ENCODE measurements at places on chromosomes 16 and 17. TPM values are rescaled to one million over a fixed set of nuclear protein-coding genes. Genes with fewer than 3 reads are reported as not detected.
A peak's percentile ranks its signal among the peaks of the same experiment; 100 is the strongest.

Gene SMPD3
- polyA plus RNA-seq, result 49.4 TPM

- DNase-seq, result no peak
Measured at GRCh38 chr16:75380870-75381269, 52.4 kb downstream of the CFDP1 start.

- DNase-seq, result peak; percentile 9
Measured at GRCh38 chr16:86862595-86863280, 284.4 kb downstream of the FOXL1 start.

Gene ZNF469
- 1.0 TPM for polyA plus RNA-seq

Gene KRTAP4-3
- polyA plus RNA-seq, result not detected

Gene PERCC1
- polyA plus RNA-seq, result 1.3 TPM

GRCh38 chr16:83458612-83459011 lies 349.2 kb upstream of the HSBP1 start:
- no peak for DNase-seq

Gene ABCA3
- 4.7 TPM for polyA plus RNA-seq

Gene PROCA1
- 5.7 TPM for polyA plus RNA-seq

Gene GLP2R
- 6.4 TPM for polyA plus RNA-seq

Gene CYTH1
- polyA plus RNA-seq, result 40.6 TPM

GRCh38 chr17:77935121-77935571 lies 23.4 kb upstream of the TNRC6C start:
- no peak for DNase-seq

DNA sequence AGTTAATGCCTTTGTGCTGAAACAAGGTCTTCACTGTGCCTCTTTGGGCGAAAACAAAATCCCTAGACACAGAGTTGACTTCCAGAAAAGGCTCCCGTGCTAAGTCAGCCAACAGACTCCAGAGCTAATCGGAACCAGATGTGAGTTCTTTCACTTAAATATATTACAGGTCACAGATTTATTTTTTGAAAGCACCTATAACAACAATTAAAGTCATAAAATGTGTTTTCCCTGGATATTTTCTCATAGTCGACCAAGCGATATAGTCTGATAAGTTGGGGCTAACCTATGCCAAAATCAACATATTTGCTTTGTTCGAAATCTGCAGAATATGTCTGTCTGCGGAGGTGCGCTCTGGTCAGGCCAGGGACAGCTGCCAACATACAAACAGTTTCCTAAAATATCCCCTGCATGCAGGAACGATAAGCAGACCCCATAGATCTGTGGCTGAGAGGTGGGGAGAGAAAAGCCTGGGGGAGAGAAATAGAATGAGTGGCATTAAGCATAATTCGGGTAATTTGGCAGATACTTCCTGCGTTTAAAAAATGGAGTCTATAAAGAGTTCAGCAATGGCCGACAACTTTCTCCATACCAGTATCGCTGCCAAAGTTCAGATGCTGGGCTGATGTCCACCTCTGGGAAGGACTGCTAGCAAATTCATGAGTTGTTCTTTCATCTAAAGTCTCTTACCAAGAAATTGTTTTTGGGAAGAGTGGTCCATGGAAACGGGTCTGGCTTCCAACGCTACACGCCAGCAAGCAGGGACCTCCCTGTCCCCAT lies 50.8 kb upstream of the MYH10 start:
- DNase-seq, result no peak

DNA sequence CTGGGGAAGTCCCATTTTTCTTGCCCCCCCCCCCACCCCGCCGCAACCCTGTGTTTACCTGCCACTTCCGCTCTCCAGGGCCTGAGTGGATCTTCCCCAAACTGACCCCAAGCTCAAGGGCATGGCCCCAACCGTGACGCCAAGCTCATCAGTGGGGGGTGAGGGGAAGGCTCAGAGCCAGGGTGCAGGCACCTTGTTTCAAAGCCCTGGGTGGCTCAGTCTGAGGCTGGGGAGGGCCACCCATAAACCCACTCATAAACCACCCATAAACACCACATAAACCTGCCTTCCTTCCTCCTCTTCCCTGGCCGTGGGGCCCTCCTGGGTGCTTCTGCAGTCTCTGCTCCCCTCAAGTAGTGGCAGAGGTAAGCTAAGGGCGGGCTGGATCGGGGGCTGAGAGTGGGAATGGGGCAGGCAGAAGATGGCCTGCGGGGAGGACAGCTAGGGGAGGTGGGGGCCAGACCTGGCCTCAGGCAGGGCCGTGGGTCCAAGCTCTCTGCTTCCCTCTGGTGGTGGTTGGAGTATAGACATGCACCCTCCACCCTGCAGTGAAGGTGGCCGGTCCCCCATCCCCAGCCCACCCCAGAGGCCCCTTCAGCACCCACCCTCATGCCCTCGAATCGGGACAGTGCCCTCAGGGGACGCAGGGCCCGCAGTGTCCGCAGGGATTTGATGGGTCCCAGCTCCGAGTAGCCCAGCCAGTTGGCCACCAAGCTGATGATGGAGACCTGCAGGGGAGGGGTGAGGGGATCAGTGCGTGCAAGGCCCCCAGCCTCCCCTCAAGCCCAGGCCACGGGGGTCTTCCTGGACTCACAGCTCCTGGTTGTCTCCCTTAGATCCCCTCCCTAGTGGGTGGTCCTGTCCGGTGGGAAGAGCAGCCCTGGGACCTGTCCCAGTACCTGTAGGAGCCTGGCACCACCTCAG lies 14.6 kb upstream of the CD79B start:
- DNase-seq, result no peak

DNA sequence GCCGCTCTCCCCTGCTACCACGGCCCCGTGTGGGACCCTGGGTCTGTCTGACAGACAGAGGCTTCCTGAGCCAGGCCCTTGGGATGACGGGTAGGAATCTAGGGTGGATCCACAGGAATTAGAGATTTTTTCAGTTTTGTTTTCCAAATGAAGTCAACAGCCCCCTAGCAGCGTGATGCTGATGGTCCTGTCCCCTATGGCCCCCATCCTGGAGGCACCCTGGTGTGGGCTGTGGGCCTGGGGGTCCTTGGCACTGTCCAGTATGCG lies 15.5 kb downstream of the CENPX start:
- no peak for DNase-seq

DNA sequence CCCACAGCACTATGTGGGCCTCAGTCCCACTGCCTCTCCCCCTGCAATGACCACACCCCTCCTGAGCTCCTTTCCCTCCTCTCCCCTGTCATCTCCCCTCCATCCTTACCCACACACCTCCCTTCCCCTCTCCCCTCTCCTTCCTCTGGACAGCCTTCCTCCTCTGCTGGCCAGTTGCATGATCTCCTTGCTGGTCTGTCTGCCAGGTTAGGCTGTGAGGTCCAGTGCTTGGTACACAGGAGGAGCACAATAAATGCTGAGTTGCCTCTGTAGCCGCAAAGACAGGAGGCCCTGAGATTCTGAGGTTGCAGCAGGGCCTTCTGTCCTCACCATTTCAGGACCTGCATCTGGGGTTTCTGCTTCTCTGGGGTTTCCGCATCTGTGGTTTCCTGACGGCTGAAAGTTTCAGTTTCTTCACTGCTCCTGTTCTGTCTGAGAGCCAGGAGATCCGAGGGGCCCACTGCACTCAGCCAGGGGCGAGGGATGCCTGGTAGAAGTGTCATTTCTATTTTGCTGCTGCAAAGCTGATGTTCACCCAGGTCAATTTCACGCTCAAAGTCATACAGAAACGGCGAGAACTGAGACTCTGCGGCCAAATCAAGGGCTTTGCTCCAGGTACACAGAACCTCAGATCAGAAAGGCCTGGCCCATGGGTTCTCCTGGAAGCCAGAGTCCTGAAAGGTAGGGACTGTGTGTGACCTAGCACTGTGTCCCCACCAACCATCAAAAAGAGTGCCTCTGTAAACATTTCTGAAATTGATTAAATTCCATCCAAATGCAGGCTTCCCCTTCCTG lies 4.6 kb upstream of the SLC12A3 start:
- DNase-seq, result no peak

DNA sequence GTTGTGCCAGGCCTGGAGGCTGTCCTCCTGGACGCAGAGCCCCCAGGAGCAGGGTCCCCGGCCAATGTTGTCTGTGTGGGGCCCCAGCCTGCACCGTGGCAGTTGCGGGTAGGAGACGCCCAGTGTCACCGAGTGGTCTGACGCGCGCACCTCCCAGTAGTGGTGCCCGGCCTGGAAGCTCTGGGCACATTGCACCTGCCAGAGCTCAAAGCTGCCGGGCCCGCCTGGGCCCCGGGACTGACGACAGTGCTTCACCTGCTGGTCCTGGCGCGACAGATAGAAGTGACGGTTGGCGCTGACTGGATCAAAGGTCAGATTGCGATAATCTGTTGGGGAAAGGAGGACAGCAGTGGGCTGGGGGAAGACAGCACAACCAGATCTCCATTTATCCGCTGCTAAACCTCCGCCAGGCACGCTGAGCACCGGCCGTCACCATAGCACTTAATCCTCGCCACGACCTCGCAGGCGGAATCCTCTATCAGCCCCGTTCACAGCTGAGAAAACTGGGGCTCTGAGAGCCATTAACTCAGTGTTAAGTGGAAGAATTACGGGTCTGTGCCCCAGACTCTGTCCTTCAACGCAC lies 5.6 kb downstream of the TRIM65 start:
- no peak for DNase-seq

- DNase-seq, result no peak
Measured at GRCh38 chr16:22736791-22737190, 77.2 kb upstream of the HS3ST2 start.

DNA sequence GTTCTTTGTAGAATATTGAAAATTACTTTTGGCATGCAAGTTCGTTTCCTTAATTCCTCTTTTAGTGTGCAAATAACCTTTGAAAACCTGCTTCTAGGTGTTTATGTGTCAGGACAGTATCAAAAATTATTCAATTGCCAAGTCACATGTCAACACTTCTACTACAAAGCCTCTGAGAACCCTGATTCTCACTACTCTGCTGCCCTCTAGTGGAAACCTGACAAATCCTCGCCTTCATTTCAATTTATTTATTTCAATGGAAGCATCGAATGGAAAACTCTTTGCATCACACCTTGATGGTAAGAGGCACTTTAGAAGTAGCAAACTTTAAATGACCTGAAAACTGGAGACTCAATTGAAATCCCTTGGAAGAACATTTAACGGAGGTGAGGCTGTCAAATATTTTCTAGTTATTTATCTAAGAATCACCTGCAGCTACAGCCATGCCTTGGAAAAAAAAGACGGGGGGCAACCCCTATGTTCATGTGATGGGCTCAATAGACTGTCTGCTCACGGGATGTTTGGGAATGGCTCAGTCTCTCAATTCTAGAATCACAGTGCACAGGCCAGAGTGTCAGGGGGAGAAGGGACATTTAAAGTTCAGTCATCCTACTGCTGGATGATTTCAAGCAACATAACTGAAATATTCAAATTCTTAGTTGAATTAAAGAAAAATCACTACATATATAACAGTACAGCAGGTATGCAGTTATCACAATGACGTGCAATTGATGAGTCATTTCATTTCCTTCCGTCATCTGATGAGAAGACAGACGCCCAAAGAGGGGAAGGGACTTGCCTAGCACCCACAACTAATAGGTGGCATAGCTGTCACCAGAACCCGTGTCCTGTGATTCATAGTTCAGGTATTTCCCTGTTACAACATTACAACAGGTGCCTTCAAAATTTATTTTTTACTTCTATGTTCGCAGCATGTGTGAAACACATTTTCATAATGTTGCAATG lies 563.9 kb downstream of the TOX3 start:
- peak; percentile 40 for DNase-seq

Gene C16orf96
- polyA plus RNA-seq, result 0.18 TPM

- DNase-seq, result no peak
Measured at GRCh38 chr16:57147381-57148221, 38.2 kb downstream of the PSME3IP1 start.

Gene CACNG1
- 0.25 TPM for polyA plus RNA-seq

DNA sequence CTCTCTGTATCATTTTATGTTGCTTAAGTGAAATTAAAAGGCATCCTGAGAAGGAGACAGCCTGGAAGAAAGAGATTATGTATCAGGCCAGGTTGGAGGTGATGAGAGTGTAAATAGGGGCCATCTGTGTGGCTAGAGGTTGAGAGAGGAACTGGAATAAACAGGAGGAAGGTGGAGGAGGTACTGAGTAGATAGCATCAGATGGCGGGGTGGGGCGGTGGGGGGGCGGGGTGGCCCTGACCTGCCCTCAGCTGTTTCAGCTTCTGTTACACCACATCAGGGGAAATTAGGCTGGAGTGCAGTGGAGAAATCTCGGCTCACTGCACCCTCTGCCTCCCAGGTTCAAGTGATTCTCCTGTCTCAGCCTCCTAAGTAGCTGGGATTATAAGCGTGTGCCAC lies 6.9 kb upstream of the KCNG4 start:
- DNase-seq, result no peak

- DNase-seq, result no peak
Measured at GRCh38 chr16:56710181-56710737, 19.7 kb upstream of the NUP93 start.

- no peak for DNase-seq
Measured at GRCh38 chr17:3962217-3962964, 1.8 kb downstream of the ATP2A3 start.

DNA sequence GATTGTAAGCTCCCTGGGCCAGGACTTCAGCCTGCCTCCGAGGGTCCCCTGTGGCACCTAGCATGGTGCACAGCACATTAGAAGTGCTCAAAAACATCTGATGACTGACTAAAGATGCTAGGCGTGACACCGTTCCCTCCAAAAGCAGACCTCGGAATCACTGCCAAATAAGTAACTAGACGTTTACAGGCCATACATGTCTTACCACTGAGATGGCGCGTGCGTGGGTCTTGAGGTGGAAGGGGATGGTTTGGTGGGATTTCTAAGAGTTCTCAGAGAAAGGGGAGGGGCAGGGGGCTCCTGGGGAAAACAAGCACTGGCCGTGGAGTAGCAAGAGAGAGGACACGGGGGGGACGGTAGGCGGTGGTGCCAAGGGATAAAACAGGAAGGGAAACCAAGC lies 12.4 kb downstream of the MPO start:
- DNase-seq, result no peak

Gene SOX15
- 2.0 TPM for polyA plus RNA-seq

- no peak for DNase-seq
Measured at GRCh38 chr17:71432378-71433315, 688.2 kb upstream of the SOX9 start.

DNA sequence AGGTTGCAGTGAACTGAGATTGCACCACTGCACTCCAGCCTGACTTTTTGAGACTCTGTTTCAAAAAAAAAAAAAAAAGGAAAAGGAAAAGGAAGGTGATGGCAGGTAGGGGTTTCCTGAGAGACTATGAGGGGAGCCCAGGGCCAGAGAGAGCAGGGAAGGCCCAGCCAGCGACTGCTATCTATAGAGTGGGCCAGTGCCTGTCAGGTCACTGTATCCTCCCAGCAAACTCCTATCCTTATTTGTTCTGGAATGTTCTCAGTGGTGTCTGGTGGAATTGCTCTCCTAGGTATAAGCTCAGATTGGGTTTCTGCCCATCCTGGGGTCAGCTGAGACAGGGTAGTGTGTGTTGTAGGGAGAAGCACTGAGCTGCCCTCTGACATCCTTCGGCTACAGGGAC lies 14.9 kb upstream of the TMEM11 start:
- no peak for DNase-seq

GRCh38 chr17:43832976-43833829 lies at the start of gene MPP3:
Gene MPP3, minus strand, starts transcription at chr17:43833146. Its CDS starts 1,240 bp downstream, at chr17:43831906.
- DNase-seq, result peak; percentile 44

- DNase-seq, result no peak
Measured at GRCh38 chr16:50335196-50335958, 33.4 kb downstream of the BRD7 start.

Gene MT1G
- polyA plus RNA-seq, result 919 TPM

GRCh38 chr17:67503184-67503583 lies 126.1 kb downstream of the PITPNC1 start:
- DNase-seq, result no peak

GRCh38 chr17:16328997-16329396 lies 24.3 kb downstream of the CENPV start:
- no peak for DNase-seq

Gene KRTAP4-6
- not detected for polyA plus RNA-seq

GRCh38 chr17:31156326-31156725 lies 61.5 kb downstream of the NF1 start:
- DNase-seq, result no peak
